Cardiac septum (tissue), 1 donor: ENCODE measurements at places on chromosomes 6 and 20. TPM values are rescaled to one million over a fixed set of nuclear protein-coding genes. Genes with fewer than 3 reads are reported as not detected.

- DNase-seq, result no peak
Observed at GRCh38 chr20:2253256-2253655, 42.5 kb upstream of the TGM3 start.

DNA sequence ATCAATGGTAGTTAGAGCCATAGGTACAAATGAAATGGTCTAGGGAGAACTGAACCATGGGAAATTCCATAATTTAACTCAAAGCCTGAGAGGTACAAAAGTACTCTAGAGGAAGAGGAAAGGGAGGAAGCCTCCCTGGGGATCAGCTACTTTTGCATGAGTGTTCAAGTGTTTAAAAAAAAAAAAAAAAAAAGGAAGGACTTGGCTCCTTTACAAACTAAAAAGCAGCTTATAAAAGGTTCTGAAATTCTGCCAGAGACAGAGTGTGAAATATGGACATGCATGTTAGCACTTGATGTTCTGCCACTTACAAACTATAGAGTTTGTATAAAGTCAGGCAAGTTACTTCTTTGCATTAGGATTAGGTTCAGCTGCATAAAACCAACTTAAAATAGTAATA, 290.0 kb downstream of the TBC1D7 start:
- no peak for DNase-seq

- DNase-seq, result no peak
Observed at GRCh38 chr20:34010405-34010931, 16.8 kb downstream of the RALY start.

GRCh38 chr6:38567436-38567835, 72.3 kb downstream of the BTBD9 start:
- peak; percentile 80 for DNase-seq

GRCh38 chr20:48192109-48192508, 406.8 kb upstream of the SULF2 start:
- DNase-seq, result no peak

GRCh38 chr6:53326372-53327016, 22.3 kb downstream of the ELOVL5 start:
- DNase-seq, result no peak

GRCh38 chr6:110590821-110591351, 114.5 kb upstream of the SLC22A16 start:
- no peak for DNase-seq

GRCh38 chr20:59231124-59231804, 67.6 kb downstream of the ZNF831 start:
- no peak for DNase-seq

GRCh38 chr20:47274401-47275108, 81.9 kb downstream of the ZMYND8 start:
- DNase-seq, result no peak

- DNase-seq, result no peak
Observed at GRCh38 chr6:93164781-93165180, 254.6 kb downstream of the EPHA7 start.

DNA sequence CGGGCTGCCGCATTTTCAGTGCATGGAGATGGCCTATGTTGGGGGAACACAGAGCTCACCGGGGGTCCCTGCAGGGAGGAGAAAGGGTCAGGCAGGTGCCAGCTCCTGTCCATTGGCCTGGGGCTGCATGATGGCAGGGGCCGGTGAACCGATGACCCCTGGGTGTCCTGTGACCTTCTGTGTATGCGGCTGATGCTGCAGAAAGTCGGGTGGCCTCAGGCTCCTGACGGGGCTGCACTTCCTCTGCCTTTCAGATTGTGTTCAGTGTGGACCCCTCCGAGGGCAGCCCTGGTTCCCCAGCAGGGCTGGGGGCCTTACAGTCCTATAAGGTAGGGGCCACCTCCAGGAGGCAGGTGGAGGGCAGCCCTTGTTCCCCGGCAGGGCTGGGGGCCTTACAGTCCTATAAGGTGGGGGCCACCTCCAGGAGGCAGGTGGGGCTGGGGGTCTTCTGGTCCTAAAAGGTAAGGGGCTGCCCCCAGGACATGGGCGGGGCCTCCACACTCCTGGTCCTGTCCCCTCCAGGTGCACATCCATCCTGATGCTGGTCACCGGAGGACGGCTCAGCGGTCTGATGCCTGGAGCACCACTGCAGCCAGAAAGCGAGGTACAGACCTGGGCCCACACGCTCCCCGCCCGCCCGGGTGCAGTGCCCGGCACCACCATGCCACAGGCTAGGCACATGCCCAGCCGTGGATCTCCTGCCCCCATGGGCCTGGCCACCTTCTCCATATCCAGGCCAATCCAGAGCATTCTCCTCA, 11.0 kb upstream of the TNFRSF6B start:
- DNase-seq, result no peak

GRCh38 chr6:100372326-100373091, 92.2 kb downstream of the SIM1 start:
- no peak for DNase-seq

DNA sequence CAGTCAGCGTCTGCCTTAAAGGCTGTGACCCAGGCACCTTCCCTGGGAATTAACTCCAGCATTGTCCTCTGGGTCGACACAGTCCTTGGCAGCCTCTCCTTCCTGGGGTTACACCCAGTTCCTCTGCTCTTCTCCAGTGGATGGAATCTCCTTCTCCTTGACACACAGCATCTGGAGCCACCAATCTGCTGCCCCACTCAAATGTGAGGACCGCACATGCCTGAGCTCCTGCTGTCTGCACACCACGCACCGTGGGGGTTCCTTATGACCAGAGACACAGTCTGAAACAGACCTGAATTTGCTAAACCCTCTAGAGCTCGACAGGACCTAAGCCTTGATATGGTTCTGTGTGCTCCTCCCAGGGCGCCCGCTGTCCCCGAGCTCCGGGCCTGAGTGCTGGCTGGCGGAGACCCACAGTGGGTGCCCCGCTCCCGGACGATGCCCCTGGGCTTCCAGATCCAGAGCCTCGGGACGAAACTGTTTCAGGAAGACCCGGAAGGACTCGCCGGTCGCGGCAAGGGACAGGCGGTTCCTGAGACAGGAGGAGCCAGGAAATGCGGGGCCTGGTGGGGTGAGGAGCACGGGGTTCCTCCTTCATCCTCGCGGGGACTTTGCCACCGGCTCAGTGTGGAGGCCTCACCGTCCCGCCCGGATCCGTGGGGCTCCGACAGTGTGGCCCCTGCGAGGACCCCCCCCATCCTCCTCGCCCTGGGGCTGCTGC, 2.5 kb upstream of the RAET1G start:
- DNase-seq, result peak; percentile 76

DNA sequence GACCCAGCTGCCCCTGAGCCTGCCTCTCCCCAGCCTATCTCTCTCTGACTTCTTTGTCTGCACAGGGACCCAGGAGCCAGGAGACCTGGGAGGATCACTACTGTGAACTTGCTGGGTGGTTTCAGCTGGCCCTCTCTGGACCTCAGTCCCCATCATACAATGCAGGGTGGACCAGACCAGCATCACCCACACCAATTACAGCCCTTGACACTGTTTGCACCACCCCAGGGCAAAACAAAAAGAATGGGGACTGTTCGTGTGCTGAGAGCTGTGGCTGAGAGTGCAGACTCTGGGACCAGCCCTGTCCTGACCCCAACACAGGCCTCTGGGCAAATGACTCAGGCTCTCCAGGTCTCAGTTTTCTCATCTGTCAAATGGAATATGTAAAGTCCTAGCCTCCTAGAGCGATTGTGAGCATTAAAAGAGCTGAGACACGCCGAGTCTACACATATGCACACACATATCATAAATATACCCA, 25.4 kb downstream of the PTGIS start:
- no peak for DNase-seq

E2F3 gene
- 8.6 TPM for total RNA-seq

TREML1 gene
- not detected for total RNA-seq

KIAA1755 gene
- total RNA-seq, result 7.0 TPM

TREM1 gene
- total RNA-seq, result 2.6 TPM

SPATS1 gene
- not detected for total RNA-seq
